ENCODE measurements at places on chromosomes 13 and 19.

DNA sequence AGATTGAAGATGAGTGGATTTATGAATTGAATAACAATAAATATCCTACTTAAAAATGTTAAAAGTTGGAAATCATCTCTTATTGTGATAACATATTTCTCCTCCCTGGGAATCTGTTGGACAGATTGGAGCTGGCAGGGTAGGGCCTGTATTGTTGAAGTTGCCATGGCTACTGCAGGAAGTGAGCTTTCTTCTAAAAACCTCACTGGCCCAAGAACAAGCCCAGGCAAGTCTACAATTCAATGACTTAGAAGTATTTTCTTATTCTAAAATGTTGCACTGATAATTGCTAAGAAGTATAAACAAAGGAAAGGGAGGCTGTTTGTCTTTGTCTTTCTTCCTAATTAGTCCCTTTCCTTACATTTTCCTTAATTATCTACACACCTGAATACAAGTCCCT lies 112.1 kb downstream of the DLEU7 start:
- no peak for DNase-seq

GRCh38 chr13:42494157-42494556 lies 79.8 kb upstream of the TNFSF11 start:
- no peak for DNase-seq

DNA sequence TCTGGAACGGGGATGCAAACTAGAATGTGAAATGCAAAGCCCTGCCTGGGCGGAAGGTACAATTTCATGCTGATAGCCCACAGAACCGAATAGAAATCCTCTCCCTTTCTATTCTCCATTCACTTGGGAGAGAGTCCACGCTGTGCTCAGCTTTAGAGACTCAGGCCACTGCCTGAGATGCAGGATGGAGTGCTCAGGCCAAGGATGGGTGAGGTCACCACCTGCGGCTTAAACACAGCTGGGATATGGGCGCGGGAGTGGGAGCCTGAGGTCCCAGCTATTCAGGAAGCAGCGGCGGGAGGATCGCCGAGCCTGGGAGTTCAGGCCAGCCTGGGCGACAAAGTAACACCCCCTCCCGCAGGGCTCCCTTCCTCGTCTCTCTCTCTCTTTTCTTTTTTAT lies 446 bp upstream of the ZNF83 start:
- no peak for DNase-seq

DNA sequence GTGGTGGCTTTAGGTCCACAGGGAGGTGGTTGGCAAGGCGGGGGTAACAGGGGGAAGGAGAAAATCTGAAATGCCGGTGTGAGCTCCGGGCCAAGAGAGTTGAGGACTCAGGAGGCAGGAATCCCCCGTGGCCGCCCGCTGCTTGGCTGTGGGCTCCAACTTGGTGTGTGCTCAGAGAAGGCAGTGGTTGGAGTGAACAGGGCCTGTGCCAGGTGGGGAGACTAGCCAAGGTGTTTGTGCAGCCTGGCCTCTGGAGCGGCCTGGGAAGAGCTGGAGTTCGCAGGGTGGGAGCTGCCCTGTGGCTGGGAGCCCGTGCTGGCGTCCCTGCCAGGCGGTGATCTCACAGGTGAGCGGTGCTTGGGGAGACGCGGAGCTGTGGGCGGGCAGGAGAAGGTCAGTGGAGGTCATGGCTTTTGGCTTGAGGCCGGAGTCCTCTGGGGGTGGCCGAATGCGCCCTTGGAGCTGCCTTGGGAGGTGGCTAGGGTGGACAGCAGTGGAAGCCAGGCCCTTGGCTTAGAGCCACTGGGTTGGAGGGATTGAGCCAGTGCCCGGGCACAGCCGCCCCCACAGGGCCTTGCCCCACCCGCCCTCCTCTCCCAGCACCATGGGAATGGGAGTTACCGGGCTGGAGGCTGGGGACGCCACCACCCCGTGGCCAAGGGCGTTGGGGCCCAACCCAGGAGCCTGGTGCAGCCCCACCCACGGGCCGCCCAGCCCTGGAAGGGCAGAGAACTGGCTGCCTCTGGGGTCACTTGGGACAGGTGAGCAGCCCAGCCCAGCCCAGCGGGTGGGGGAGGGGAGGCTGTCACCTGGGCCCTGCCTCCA lies 7.1 kb upstream of the CIRBP start:
- no peak for DNase-seq

GRCh38 chr19:12075538-12076139 lies 11.1 kb downstream of the ZNF844 start:
- no peak for DNase-seq

DNA sequence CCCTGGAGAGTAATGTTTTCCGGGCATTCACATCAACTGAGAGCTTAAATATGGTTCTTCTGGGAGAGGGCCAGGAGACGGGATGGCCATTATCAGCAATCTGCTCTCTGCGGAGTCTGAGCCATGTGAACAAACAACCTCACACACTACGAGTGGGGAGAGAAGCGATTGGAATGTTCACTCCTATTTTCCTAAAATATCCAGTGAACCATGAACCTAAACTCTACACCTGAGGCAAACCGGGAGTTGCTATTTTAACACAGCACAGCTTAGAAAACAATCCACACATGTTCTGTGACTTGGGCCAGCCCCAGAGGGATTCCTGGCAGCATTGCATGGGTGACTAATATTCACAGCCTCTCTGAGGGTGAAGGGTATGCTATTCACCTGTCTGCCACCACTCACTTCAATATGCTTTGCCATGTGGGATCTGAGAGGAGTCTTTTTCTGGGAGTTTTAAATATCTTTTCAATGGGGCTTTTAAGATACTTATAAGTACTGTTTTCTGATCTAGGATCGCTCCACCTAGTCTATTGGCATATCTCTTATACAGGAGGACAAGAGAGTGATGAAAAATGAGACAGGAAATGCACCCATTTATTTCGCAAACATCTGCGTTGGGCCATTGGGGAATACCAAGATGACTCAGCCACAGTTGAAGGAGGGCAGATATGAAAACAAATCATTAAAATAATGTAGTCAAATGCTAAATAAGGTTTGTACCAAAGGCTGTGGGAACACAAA lies 72.6 kb upstream of the SERP2 start:
- peak; percentile 33 for DNase-seq

GRCh38 chr19:57276430-57276829 lies 3.9 kb upstream of the ZNF460 start:
- no peak for DNase-seq

DNA sequence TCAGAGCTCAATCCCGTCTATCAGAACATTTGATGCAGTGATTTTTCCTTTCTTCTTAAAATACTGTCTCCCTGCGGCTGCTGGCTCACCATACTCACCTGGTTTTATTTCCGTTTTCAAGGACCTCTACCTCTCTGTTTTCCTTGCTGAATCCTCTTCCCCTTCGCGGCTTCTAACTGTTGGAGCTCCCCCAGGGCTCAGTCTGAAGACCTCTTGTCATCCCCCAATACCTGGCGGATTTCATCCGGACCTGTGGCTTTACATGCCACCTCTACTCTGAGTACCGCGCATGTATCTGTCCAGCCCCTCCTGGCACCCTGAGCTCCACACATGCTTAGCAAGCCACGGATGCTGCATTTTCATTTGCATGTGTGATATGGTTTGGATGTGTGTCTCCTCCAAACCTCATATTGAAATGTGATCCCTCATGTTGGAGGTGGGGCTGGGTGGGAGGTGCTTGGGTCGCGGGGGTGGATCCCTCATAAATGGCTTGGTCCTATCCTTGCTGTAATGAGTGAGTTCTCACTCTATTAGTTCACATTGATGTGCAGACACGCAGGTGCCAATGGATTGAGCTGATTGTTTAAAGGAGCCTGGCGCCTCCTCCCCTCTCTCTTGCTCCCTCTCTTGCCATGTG lies 106.2 kb upstream of the LSM14A start:
- no peak for DNase-seq

DNA sequence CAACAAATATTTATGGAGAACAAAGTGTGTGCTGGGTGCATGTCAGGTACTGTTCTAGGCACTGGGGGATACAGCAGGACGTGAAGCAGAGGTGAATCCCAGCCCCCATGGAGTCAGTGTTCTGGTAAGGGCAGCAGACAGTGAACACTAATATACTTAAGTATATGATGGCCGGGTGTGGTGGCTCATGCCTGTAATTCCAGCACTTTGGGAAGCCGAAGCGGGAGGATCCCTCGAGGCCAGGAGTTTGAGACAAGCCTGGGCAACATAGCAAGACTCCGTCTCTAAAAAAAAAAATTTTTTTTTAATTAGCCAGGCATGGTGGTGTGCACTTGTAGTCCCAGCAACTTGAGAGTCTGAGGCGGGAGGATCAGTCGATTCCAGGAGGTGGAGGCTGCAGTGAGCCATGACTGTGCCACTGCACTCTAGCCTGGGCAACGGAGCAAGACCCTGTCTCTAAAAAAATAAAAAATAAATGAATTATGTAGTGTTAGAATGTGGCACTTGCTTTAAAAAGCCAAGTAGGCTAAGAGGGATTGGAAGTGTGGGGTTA lies 22.6 kb downstream of the CHST8 start:
- no peak for DNase-seq

DNA sequence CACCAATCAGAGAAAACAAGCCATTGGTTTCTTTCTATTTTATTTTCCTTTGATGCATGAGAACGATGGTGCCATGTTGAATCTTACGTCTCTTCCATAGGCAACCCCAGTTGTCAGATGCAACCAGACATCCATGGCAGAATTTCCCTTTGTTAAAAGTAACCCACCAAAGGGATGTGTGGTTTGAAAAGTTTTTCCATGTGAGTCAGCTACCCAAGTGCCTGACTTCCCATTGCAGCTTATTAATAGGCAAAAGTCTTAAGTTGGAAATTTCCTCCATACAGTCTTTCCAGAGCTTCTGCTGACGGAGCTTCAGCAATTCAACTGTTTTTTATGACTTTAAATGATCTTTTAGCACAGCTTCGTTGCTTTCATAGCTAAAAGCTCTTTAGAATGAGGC lies 73.8 kb upstream of the FAM216B start:
- DNase-seq, result no peak

GRCh38 chr19:33631609-33631973 lies 9.8 kb downstream of the CHST8 start:
- DNase-seq, result no peak

DNA sequence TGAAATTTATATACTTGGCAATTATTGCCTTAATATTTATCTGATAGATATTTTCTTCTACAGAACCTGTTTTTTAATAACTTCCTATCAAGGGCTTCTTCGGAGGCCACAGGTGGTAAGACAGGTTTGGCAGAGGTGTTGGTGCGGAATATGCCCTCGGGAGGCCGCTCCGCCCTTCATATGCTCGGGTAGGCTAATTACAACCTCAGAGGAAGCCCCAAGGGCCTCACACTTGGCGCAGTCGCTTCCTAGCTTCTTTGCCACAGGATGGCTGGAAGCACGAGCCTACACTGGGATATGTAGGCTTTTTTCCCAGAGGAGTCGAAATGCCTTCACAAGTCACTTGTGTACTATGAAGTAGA lies 68.8 kb downstream of the LMO7 start:
- no peak for DNase-seq

GRCh38 chr13:20351281-20352022 lies 119.3 kb upstream of the GJB6 start:
- DNase-seq, result no peak

DNA sequence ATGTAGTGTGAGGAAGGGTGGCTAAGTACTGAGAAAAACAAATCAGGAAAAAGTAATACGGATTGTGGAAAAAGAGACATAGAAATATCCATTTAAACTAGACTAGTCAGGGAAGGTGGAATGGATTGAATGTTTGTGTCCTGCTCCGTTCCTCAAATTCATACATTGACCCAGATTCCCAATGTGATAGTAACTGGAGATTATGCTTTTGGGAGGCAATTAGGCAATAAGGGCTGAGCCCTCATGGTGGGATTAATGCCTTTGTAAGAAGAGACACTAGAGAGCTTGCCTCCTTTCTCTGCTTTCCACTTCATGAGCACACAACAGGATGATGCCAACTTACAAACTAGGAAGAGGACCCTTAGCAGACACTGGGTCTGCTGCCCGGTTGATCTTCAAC lies 765.2 kb upstream of the GPC6 start:
- no peak for DNase-seq

GRCh38 chr13:103540382-103540765 lies 474.2 kb upstream of the SLC10A2 start:
- DNase-seq, result no peak

DNA sequence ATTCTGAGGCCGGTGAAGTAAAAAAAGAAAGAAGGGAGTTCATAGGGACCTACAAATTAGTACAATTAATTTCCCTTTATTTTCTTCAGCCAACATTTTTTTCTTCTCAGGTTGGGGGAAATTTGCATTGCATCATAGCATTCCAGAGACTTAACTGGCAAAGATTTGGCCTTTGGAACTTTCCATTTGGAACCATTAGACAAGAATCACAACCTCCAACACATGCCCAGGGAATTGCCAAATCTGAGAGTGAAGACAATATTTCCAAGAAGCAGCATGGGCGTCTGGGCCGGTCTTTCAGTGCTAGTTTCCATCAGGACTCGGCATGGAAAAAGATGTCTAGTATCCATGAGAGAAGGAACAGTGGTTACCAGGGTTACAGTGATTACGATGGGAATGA lies 6.4 kb upstream of the ERCC5 start:
- DNase-seq, result no peak

DNA sequence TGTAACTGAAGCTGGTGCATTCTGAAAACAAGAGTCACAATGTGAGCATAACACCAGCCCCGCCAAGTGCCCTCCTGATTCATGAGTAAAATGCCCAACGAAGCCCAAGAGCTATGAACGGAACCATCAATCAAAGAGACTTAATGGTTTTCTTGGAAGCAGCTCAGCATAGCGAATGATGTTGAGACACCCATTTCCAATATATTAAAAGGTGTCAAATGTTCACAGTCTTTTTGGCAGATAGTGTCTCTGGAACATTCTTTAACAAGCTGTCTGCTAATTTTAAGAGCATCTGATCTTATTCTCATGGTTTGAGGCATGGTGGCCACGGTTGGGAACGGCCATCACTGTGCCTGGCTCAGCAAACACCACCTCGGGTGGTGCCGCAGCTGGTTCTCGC lies 133.4 kb upstream of the USP29 start:
- DNase-seq, result no peak

GRCh38 chr13:43343645-43344044 lies 320.3 kb downstream of the DNAJC15 start:
- DNase-seq, result no peak

DNA sequence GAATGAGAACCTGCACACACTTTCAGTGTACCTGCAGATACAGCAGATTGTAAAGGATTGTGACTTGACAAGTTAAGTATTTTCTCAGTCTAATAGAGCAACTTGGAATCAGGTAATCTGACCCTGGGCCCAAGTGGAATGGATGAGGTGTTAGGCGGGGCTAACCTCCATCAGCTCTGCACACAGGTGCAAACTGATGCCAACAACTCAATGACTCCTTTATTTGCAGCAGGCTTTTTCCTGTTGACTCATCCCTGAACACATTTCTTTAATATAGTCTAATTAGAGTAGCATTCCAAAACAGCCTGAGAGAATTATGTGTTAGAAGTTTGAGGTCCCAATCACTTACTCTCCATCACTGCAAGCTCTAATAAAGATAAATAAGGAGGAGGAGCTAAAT lies 48.8 kb downstream of the TPT1 start:
- DNase-seq, result no peak

GRCh38 chr19:28878862-28879566 lies 333.9 kb downstream of the UQCRFS1 start:
- DNase-seq, result peak; percentile 28

GRCh38 chr19:13033244-13033643 lies 38.0 kb downstream of the NFIX start:
- no peak for DNase-seq
